ENCODE measurements at places on chromosomes 4 and X.
A peak's percentile ranks its signal among the peaks of the same experiment; 100 is the strongest.

DNA sequence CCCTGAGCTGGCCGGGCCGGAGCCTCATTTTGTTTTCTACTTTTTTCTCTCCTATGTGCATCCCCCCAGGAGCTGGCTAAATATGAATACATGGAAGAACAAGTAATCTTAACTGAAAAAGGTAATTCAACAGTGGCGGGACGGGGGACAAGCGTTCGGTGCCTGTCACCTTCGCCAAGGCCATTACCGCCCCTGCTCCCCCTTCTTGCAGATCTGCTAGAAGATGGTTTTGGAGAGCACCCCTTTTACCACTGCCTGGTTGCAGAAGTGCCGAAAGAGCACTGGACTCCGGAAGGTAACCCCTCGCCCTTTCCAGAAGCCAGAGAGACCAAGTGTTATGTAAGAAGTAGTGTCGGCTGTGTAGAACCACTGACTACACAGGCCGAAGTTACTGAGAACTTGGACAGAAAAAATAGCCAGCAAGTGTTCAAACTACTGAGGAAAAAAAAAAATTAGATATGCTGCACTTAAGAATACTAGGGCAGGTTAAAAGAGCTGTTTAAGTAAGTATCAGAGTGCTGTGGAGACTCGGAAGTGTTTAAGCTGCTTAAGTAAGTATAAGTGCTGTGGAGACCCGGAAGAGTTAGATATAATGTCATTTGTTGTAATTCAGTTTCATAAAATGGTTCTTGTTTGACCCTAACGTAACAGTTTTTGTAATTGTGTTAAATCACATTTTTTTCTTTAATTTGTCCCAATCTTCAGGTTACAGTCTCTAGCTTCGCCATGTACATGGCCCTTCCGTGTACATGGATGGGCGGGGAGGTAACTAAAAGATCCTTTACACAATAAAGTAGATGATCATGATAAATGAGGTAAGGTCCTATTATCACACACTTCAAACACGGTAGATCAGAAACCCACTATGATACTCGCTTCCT, 856 bp downstream of the SAT1 start:
- no peak for DNase-seq

DNA sequence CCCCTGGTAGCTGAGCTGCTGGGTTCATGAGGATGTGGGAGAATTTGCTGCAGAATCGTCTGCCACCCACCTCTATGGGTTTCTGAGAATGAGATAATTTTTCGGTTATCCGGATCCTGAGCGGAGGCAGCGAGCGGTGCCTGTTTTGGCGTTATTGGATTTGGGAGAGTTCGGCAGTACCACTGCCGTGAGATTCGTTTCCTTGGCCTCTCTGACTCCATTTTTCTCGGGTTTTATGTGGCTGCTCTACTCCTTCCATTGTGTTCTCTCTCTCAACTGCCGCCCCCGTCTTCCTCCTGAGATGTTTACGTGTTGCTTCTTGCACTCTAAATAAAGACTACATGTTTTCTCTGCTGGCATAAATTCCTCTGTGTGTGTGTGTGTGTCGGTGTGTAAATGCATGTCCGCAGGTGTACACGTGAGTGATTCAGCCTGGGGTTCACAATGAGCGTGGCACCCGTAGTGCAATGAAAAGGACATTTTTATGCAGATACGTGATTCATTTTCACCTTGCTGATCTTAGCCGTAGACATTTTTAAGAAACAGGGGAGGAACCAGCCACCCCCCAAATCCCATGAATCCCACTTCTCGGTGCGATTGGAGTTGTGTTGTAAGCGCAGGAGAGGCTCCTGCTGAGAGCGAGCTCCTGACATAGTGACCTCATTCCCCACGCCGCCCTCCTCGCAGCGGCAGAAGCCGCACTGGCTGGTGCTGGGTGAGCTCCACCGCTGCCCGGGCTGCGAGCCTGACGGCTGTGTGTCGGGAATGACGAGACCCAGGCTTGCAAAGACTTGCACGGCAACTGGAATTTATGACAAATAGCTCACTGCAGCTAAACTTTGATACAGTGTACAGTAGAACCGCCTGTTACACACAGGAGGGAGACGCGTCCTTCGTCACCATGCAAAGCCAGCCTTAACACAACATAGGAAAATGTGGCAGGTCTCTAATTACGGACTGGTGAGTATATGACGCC, 82.2 kb downstream of the STOX2 start:
- peak; percentile 81 for DNase-seq

GRCh38 chrX:136168929-136169735, 21.8 kb downstream of the FHL1 start:
- DNase-seq: peak; percentile 47

DNA sequence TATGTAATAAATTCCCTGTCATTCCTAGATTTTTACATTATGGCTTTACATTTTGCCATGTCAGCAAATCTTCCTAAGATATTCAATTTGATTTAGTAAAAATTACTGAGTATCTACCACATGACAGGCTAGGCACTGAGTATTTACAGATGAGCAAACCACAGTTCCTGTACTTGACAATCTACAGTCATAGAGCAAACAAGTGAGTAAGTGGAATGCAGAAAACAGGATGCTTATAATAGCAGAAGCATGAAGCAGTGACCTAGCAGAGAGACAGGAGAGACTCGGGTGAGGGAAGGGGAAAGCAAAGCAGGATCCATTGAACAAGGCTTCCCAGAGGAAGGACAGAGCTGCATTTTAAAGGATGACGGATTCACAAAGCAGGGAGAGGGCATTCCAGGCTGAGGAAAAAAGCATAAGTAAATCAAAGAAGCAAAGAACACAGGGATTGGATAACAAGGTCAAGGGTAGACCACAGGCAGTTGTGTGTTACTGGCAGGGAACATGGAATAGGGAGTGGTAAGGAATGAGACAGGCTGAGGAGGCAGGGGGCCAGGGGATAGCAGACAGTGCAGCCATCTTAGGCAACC, 124.7 kb upstream of the C1QTNF7 start:
- no peak for DNase-seq

DNA sequence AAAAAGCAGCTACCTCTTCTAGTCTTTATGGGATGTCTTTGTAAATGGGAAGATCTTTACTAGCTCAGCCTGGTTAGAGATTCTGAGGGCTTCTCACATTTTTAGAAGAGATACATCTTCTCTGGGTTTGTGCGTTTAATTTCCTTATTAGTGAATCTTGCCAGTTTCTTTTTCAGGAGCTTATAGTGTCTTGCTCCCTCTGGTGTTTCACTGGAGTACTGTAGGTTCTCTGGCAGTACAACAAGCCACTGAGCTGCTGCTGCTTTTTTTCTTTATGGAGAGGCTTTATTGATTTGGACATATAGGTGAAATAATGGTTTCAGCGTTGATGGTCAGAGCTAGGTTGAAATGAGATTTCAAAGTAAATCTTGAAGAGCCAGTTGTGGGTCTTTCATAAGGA, 82.9 kb downstream of the LAS1L start:
- DNase-seq: no peak

GRCh38 chr4:128477540-128477939, 189.9 kb upstream of the PGRMC2 start:
- DNase-seq: no peak

GRCh38 chr4:33425936-33426335, 2705.8 kb downstream of the PCDH7 start:
- no peak for DNase-seq

- DNase-seq: no peak
Measured at GRCh38 chr4:166972071-166972470, 262.2 kb downstream of the SPOCK3 start.

DNA sequence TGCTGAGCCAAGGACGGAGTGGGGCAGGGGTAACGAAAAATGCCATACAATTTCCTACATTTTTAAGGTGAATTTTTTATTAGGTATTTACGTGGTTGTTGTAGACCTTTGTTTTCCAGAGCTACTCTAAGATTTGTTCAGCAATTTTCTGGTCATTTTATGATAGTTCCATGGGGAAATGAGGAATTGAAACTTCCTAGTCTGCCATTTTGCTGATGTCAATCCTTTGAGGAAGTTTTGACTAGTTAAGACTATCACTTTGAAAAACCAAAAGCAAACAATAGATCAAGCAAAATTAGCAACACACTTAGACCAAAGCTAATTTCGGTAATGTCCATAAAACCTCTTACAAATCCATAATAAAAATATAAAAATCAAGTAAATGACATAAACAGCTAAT, 7.0 kb upstream of the TLR3 start:
- DNase-seq: no peak

- no peak for DNase-seq
Measured at GRCh38 chrX:15492469-15492868, 664 bp downstream of the PIR start.

GRCh38 chr4:15375667-15376066, 52.2 kb upstream of the C1QTNF7 start:
- DNase-seq: no peak

GRCh38 chr4:42747971-42748370, 91.1 kb upstream of the ATP8A1 start:
- no peak for DNase-seq

DNA sequence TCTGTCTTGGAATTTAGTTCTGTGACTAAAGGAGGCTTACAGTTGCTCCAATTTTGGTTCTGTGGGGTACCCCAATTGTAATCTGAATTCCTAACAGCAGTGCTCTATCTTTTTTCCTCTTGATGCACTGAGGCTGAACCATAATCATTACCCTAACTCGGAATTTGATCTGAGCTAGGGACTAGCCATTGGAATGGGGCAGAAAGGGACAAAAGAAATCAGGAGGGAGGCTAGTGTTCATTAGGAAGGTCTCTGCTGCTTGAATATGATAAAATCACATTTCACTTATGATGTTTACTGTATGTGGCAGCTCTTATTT, 2.7 kb downstream of the KLF3 start:
- no peak for DNase-seq

DNA sequence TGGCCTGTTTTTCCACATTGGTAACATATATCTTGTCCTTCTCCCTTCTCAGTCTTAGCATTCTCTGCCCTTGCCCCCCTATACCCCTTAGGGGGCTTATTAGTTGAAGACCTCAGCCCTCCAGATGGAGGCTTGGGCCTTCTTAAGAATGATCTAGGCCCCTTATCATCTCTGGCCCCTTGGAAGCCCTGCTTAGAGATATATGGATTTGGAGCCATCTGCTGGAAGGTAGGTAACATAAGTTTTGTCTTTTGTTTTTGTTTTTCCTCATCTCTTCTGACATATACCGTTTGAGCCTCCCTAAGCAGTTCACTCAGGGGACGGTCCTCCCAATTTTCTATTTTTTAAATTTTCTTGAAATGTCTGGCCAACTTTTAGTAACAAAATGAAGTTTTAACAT, 48.3 kb upstream of the NAP1L2 start:
- no peak for DNase-seq

DNA sequence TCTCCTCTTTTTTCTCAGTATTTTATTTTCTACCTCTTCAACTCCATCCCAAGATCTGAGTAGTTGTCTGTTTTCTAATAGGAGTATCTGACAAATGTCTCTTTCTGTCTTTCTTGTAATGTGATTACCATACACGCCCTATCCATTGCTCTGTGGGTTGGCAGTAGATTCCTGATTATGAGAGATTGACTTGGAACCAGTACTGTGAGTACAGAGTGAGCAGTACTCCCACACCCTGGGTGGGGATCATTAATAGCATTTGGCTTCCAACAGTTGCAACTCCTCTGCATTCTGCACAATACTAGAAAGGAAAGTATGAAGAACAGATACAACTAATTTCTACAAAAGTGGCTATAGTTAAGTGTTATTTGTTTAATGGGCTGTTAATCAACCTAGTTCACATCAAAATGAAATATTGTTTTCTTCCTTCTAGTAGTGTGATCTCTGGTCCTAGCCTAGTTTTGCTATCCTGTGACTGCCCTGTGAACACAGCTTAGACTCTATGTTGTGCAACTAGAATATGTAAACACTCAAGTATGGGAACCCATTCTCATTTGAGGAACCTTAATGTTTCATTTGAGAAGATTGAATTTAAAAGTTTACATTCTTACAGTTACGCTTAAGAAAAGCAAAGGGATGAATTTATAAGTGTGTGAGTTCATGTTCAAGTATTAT, 112.9 kb downstream of the PTPN13 start:
- no peak for DNase-seq

GRCh38 chr4:73919691-73920090, 50.5 kb downstream of the CXCL1 start:
- DNase-seq: no peak

- no peak for DNase-seq
Measured at GRCh38 chr4:53900271-53900649, 164.1 kb downstream of the CHIC2 start.

DNA sequence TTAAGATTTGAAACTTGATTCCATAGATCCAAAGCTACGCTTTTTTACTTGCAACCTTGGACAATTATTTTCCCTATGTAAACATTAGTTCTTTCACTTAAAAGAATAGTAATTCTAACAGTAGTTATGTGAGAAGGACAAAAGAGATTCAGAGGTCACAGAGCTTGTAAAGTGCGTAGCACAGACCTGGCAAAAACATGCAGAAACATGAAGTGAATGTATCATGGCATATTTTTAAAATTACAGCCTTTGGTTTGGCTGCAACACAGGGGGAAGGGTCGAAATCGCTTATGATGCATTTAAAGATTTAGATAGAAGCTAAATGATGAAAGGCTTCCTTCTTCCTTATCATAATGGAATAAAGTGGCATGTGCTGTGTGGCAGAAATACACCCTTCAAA, 1068.8 kb downstream of the ARAP2 start:
- no peak for DNase-seq

DNA sequence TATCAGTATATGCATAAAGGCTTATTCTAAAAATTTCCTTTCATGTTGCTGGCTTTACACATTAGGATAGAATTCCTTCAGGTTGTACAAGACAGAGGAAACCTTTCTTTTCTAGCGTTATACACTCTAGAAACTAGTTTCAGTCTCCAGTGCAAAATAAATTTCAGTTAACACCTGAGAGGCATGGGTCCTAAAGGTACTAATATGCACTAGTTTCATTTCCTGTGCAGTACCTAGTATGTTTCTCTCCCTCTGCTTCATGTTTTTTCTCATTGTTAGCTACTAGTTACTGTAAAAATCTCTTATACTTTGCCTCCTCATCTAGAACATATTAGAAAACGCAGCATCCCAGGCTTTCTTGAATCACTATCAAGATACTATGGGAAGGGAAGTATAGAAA, 54.0 kb downstream of the SNX25 start:
- no peak for DNase-seq

GRCh38 chrX:154539077-154539476, 7.6 kb downstream of the G6PD start:
- no peak for DNase-seq

GRCh38 chrX:9354918-9355317, 109.9 kb upstream of the TBL1X start:
- no peak for DNase-seq

DNA sequence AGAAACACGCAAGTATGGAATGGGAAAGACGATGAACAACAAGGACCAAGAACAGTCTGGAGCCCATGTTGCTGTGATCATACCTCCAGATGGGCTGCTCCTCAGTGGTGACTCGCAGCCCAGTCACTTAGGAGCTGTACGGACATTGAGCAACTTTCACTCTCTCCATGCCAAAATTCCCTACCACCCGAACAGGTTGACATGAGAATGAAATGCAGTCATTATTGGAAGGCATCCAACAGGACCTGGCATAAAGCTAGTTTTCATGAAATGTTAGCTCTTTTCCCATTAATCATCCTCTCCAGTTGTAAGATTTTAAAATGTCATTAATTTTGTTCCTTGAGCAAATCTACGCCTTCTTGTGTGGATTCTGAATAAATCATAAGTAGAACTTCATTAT, 82.7 kb upstream of the GPM6B start:
- DNase-seq: no peak

- DNase-seq: no peak
Measured at GRCh38 chrX:131923614-131924250, 99.4 kb upstream of the STK26 start.

- no peak for DNase-seq
Measured at GRCh38 chr4:8016527-8016926, 76.9 kb upstream of the AFAP1 start.

Measured in right forelimb (tissue), 1 donor.